ENCODE measurements at places on chromosomes 2 and 18. TPM values are rescaled to one million over a fixed set of nuclear protein-coding genes. Genes with fewer than 3 reads are reported as not detected.

The MALT1 gene
- total RNA-seq = 11.2 TPM

The GAREM1 gene
- 1.9 TPM for total RNA-seq

The OSGEPL1 gene
- total RNA-seq = 6.4 TPM

The FANCL gene
- total RNA-seq = 11.3 TPM

The SCN1A gene
- total RNA-seq = not detected
